ENCODE measurements at places on chromosomes 6 and 20.

GRCh38 chr20:20530428-20531151 is 162.7 kb downstream of the INSM1 start:
- no peak for DNase-seq

DNA sequence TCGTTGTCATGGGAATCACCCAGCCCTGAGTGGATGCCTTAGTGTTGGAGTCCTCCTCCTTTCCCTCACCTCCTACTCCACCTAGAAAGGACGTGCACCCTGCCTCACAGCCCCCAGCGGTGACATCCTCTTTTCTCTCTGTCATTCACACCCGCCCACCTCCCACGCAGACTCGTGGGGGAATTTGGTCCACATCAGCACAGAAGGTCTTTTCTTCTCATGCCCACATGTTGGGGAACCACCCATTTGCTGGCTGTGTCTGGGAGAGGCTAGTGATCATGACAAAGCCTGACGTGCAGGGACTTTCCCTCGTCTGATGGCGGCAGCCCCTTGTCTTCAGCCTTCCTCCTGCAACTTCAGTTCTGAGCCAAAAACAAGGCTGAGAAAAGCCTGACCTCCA is 96.0 kb upstream of the CNKSR3 start:
- DNase-seq = no peak

DNA sequence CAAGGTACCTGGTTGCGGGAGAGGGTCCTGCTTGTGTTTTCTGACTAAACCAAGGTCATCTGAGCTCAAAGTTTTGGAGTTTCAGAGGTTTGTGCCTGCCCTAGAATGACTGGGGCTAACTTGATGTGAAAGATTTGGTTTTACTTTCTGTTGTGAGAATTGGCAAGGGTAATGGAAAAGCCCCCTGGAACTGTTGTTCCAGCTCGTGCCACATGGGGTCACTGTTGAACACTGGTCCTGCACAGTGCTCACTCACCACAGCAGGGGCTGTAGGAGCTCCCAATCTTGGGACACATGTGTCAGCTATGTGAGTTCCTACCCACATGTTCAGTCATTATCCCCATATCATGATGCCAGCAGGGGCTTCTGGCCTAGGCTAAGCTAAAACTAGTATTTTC is 6.5 kb downstream of the TGM6 start:
- peak; percentile 65 for DNase-seq

GRCh38 chr6:32108094-32108627 is 977 bp downstream of the TNXB start:
- no peak for DNase-seq

DNA sequence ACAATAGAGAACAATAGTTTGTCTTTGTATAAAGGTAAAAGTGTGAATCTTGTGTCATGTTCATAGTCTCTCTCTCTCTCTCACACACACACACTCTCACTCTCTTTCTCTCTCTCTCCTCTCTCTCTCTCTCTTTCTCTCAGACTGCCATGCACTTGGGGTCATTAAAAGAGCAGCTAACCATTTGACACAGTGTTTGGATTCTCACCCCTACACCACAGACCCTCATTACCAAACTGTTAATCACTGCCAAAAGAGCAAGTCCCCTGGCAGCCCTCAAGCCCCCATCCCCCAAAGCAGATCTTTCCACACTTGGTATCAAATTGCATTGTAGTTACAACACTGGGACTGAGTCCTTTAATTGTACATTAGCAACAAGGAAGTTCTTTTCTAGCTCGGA is 305.8 kb upstream of the RSPO3 start:
- peak; percentile 54 for DNase-seq

DNA sequence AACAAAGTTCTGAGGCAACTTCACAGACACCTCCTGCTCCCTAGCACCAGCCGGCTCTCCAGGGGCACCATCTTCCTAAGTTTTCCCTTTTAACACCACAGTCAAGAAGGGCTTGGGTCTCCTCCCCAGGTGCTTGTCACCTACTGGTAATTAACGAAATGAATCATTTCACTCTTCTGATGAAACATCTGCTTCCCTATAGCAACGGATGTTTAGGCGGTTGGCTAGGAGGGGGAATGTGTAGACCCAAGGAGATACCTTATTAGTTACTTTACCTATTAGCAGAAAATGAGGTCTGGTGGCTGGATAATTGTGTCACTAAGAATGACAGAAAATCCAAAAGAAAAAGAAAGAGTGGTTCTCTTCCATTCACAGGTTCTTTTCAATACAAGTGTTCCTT is 46.3 kb upstream of the FABP7 start:
- no peak for DNase-seq

DNA sequence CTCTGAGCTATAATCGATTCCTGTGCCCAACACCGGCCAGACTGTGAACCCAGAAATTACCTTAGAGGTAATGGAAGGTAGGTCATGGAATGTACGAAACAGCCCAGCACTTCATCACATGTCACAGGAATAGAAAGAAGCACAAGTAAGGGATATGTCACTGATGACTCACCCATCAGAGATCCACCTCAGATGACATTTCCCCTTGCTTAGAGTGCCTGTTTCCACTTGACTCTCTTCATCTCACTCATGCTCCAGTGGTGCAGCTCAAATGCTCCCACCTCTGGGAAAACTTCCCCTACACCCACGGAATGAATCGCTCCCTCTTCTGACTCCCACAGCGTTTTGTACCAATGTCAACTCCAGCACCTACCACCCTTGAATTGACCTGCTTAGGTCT is 381.6 kb upstream of the CNR1 start:
- no peak for DNase-seq

DNA sequence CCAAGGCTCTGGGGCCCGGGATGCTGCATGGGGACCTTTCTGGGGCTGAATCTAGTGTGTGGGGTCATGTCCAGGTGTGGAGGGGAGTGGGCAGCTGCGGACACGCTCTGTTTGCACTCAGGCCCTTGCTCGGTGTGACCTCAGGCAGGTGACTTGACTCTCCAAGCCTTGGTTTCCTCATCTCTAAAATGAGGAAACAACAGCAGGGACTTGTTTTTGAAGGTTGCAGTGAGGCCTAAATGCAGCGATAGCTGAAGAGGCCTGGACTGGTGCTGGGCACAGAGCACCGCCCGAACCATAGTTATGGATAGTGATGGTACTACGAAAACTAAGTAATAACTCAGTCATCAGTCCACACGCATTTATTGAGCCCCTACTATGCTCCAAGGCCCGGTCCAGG is 91.8 kb downstream of the NOL4L start:
- DNase-seq = no peak

DNA sequence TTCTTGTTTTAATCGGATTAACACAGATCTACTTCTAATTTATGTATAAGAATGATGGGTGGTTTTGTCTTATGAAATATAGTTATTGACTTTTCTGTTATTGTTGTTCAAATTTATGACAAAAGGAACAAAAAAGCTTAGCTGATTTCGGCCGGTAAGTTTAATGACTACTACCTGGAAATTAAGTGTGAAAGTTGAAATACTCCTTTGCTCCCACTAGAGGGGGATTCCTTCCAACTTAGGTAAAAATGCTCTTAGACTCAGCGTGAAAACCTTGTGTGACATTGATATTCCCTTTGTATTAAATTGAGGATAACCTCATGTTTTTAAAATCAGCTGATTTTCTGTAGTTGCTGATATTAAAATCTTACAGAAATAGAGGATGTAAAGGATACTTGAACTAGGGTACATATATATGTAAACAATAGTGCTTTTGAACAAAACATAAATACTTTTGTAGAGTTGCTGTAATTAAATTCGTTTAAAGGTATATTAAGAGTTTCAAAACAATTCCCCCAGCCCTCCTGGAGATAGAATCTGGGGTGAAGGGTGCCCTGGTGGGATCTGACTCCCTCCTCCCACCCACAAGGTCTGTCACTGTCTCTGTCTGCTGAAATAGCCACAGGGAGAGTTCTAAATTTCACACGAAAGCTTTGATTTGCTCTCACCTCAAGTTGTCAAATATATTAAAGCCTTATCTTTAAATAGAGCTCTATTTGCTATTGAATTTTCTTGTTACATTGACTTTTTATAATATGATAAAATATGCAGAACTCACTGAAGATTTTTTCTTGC is 257.5 kb downstream of the ARID1B start:
- no peak for DNase-seq

- DNase-seq = no peak
Measured at GRCh38 chr6:16837217-16837972, 76.1 kb upstream of the ATXN1 start.

DNA sequence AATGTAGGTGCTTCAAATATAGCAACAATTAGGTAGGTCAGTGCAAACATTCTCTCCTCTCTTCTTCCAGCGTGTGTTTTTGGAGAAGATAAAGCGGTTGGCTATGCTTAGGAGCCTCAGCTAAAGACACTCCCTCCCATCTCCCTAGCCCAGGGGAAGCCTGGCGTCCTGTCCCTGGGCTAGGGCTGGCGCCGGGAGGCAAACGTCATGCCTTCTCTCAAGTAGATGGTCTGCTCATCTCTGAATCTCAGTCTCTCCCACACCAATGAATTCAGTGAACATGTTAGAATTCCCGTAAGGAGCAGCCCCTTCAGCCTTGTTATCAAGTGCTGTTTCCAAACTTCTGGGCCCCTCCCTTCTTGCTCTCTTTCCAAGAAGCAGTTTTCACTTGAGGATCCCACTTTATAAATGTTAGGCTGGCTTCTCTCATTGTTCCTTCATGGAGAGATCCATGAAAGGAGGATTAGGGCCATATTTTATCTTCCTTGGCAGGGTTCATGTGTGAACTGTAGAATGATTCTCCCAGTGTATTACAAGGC is 142.8 kb downstream of the CLIC5 start:
- DNase-seq = no peak

- no peak for DNase-seq
Measured at GRCh38 chr6:159999240-159999671, 30.4 kb downstream of the IGF2R start.

- peak; percentile 70 for DNase-seq
Measured at GRCh38 chr20:39264506-39265172, 302.5 kb downstream of the DHX35 start.

DNA sequence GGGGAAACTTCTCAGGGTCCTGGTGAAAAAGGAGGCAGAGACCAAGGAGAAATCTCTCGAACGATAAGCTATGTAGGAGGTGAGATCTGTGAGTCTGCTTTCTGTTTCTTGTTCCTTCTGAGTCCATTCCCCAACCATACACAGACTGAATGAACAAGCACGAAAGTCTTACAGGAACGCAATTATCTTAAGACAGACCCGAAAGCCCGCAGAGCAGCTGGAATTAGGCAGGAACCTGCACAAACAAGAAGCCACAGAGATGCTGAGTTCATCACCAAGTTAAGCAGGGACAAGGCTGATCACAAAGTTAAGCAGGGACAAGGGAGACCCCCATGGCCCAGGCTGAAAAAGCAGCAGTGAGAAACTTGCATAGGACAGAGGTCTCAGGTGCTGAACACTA is 21.4 kb upstream of the NELFCD start:
- no peak for DNase-seq

GRCh38 chr6:5093231-5094015 is 8.3 kb downstream of the PPP1R3G start:
- no peak for DNase-seq

GRCh38 chr6:45513213-45513618 is 135.5 kb upstream of the SUPT3H start:
- DNase-seq = no peak

- no peak for DNase-seq
Measured at GRCh38 chr6:89042664-89043063, 37.9 kb upstream of the PNRC1 start.

- DNase-seq = no peak
Measured at GRCh38 chr20:11796026-11796425, 121.7 kb upstream of the BTBD3 start.

GRCh38 chr20:46030284-46031013 is 1.4 kb downstream of the SLC12A5 start:
- peak; percentile 25 for DNase-seq

- no peak for DNase-seq
Measured at GRCh38 chr20:10004900-10005299, 29.9 kb upstream of the ANKEF1 start.

GRCh38 chr6:117496383-117496990 is 14.0 kb downstream of the DCBLD1 start:
- no peak for DNase-seq

- no peak for DNase-seq
Measured at GRCh38 chr6:106535012-106535411, 94.3 kb downstream of the RTN4IP1 start.

GRCh38 chr20:59660471-59660870 is 56.1 kb downstream of the PHACTR3 start:
- no peak for DNase-seq

- no peak for DNase-seq
Measured at GRCh38 chr6:168181316-168181715, 102.3 kb upstream of the FRMD1 start.

DNA sequence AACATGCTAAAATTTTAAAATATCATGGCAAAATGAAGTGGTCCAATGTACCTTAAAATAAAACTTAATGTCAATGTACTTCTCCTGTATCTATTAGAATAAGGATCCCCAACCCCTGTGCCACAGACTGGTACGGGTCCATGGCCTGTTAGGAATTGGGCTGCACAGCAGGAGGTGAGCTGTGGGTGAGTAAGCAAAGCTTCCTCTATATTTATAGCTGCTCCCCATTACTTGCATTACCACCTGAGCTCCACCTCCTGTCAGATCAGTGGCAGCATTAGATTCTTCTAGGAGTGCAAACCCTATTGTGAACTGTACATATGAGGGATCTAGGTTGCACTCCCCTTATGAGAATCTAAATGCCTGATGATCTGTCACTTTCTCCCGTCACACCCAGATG is 86.0 kb downstream of the SLC16A10 start:
- DNase-seq = no peak

DNA sequence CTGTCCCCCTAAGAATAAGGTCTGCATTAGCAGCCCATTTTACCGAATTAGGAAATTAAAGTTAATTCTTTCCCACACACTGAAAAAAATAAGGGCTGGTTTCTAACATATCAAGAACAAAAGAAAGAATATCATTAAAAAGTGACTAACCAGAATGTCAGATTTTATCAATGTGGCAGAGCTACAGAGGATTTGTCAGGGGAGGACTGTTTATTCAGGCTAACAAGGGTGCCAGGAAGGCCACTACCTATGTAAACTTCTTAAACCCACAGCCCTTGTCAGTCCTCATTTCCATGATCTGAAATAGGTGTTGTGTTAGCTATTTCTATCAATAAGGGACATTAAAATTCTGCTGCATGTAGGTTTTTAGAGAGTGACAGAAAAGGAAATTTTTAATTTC is 76.4 kb downstream of the BACH2 start:
- no peak for DNase-seq

DNA sequence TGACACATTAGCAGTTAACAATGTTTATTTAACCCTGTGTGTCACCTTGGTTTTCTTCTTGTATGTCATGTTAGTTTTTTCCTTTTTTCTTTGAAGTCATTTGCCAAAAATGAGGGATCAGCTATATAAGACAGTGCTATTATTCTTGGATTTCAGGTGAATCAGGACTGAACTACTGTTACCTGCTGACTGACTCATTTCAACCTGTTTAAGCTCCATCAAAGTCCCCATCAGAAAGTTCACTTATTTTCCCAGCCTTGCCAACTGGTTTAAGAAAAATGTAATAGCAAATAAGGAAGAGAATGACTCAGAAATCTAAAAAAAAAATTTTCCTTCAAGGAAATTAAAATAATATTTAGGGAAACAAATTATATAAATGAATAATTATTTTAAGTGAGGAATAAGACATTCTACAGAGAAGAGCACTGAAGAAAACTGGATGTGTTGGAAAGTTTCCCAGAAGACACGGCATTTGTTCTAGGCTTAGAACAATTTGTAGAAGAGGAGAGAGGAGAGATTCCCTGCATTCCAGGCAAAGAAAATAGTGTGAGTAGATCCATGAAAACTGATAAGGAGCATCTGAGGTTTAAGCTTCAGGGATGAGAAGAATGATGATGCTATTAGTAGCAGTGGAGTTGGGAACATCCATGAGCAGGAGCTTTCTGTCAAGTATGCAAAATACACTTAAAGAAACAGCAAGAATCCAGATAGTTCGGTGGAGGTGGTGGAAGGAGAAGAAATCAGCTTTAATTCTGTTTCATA is 84.9 kb upstream of the SIM1 start:
- no peak for DNase-seq
